ENCODE measurements at places on chromosomes 16 and 17.
A peak's percentile ranks its signal among the peaks of the same experiment; 100 is the strongest.

GRCh38 chr16:20359997-20360396 is 7.5 kb upstream of the UMOD start:
- DNase-seq, result no peak

DNA sequence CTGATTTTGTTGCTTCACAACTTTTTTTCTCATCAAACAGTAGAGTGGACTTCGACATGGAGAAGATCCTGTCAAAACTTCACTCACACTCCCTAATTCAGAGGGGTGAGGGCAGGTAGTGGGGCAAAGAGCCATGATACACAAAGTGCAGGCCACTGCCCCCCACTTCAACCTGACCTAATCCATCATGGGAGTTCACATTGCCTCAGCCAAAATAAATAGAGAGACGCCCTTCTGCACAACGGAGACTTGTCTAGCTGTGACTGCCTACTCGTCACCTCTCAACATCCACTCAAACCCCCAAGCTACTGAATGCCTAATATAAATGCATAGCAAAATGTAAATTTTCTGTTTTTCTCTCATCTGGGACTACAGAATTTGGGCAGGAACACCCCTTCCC is 213.2 kb downstream of the PMP22 start:
- DNase-seq, result no peak

DNA sequence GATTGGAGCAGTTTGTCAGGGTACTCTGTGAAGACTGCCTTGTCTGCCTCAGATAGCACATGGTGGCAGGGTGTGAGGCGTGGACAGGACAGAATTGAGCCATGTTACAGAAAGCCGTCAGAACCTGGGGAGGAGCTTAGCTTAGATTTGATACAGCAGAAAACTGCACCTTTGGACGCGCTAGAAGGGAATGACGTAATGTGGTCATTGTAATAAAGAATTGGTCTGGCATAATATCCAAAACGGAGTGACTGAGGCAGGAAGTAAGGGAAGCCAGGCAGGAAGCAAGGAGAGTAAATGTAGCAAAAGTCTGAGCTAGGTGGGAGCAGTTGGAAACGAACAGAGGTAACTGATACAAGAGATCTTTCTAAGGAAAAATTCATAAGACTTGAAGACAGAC is 140.2 kb downstream of the CYB561 start:
- DNase-seq, result no peak

- DNase-seq, result no peak
These were observed 199.8 kb downstream of the CYB561 start for GRCh38 chr17:63246344-63246743.

GRCh38 chr17:40139566-40140058 is 725 bp upstream of the CASC3 start:
- no peak for DNase-seq

GRCh38 chr16:228151-228851 is 948 bp downstream of the LUC7L start:
- DNase-seq, result peak; percentile 1

DNA sequence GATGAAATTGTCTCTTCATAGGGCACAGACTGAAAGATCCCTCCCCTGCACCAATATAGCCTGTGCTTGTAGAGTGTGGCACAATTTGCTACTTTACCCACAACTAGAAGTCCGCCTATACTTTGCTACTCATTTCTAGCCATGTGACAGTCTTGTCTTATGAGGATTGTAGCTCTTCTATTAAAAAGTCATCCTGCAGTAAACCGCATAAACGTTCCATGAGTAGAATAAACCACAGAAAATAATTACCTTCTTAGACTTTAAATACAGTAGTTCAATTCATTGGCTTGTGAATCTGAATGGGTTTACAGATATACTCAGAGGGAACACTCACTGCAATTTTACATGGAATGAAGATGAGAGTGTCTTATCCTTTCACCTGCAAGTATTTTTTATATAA is 4.4 kb downstream of the KRT27 start:
- DNase-seq, result no peak

DNA sequence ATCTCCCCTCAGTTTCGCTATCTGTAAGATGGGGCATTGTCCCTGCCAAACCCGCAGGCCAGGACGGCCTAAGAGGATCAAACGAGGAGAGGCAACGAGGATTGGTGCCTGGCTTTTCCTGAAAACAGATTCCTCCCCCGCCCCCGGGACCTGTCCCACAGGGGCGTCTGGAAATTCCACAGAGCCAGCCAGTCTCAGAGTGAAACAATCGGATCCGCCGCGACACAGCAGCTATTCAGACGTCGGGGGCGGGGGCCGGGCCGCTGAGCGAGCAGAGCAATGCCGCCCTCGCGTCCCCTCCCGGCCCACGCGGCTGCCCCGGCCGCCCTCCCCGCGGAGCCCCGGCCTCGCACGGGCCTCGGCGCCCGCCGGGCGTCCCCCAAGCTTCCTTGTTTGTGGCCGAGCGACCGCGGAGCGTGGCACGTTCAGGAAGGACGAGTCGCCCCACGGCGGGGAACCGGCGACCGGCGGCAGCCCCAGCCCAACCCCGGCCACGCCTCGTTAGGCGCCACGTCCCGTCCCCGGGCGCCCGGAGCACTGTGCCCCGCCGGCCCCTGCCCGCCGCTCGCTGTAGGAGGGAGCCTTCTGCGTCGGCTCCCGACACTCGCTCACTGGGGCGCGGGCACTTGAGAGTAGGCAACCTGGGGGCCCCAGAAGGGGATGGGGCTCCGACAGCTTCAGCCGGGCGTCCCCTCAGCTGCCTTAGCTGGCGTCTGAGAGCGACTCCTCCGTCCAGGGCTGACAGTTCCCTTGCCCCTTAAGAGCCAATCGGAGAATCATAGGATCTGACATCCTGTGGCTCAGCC is 29.6 kb upstream of the PHOSPHO1 start:
- peak; percentile 66 for DNase-seq

GRCh38 chr17:28142305-28142704 is 99.8 kb downstream of the NLK start:
- no peak for DNase-seq

GRCh38 chr16:82936941-82937551 is 310.3 kb downstream of the CDH13 start:
- no peak for DNase-seq

All from stimulated activated CD4-positive, alpha-beta T cell treated with anti-CD3 and anti-CD28 coated beads, Interleukin-4, amount 100 ng/mL, for 4 hours (primary cell).